Central memory CD4-positive, alpha-beta T cell (primary cell): ENCODE measurements at places on chromosomes 5 and 9.

DNA sequence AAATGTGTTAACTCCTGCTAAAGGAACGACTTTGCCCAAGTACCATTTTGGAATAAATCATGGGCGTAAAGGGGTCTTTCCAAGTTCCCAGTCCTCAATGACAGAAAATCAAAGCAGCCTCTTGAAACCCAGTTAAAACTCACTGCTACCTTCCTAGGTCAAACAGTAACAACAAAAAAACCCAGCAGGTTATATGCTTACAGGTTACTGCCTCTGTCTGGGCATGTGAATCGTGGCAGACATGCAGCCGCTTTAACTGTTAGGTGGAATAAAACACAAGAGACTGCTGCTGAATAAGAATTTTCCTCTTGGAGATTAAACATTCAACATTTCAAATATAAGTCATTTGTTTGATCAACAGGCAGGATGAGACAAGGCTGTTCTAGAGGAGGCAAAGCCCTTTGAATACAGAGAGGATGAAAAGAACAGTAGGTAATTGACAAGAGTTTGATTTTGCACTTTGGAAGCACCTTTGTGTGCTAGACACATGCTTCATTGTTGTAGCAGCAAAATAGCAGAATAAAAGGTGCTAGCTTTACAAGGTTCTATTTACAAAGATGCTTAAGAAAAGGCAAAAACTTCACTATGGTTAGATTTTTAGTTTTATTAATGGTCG is 319.4 kb downstream of the NDUFS4 start:
- no peak for DNase-seq

- DNase-seq, result no peak
These were observed 1.5 kb downstream of the ZBTB43 start for GRCh38 chr9:126806336-126806735.

DNA sequence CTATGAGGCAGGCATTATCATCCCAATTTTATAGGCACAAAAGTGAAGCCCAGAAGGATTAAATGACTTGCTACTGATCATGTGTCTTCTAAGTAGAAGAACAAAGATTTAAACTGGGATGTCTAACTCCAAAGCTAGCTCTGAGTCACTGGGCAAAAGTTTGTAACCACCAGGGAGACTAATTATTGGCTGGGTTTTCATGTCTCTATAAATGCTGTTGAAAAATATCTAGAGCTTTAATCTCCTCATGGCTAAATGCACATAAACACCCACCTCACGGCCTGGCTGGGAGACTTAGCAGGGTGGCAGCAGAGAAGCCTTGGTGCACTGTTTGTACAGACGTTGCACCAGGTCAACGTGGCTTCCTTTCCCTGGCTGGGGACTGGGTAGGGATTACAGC is 144.6 kb downstream of the MELK start:
- no peak for DNase-seq

- DNase-seq, result no peak
These were observed 37.6 kb upstream of the SLCO6A1 start for GRCh38 chr5:102536323-102536928.

GRCh38 chr9:76580820-76581219 is 121.8 kb downstream of the GCNT1 start:
- no peak for DNase-seq

- DNase-seq, result no peak
These were observed 12.4 kb upstream of the GNG10 start for GRCh38 chr9:111649016-111649415.

DNA sequence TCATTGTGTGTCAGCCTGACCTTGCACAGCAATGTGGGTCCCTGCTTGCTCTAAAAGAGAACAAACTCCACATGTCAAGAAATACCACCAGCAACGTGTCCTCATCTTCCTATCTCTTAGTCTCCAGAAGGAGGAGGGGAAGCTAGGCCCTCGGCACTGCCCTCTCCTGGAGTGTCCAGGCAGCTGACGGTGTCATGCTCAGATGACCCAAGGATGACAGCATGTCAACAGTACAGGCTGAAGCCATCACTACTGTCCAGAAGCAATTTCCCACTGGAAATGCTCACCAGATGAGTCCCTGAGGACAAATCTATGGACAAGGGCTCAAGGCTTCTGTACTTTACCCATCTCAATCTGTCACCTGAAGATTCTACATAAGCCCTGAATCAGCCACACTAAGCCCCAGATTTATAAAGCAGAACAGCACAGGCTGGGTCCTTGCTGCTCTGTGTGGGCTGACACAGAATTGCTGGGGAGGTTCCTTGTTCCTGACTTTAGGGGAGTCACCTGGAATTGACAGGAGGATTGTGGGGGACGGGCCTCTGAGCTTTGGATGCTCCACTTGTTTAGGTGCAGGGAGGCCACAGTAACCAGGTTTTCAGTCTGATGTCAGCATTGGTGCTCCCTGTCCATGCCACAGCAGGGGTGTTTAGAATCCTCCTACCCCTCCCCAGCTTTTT is 210.2 kb downstream of the DAB2IP start:
- DNase-seq, result no peak

- peak; percentile 48 for DNase-seq
These were observed 11.5 kb downstream of the SARDH start for GRCh38 chr9:133726401-133727276.
